A673 (cell line): ENCODE measurements at places on chromosomes 13 and 19. TPM values are rescaled to one million over a fixed set of nuclear protein-coding genes. Genes with fewer than 3 reads are reported as not detected.

Gene SELENOV
- not detected in 2 replicates for total RNA-seq

Gene URAD
- not detected in 2 replicates for total RNA-seq

Gene PRSS57
- not detected in 2 replicates for total RNA-seq

Gene FOSB
- total RNA-seq, result 1.0 and 1.9 TPM in 2 replicates

Gene GPC5
- total RNA-seq, result 0.21 TPM in 1 of 2 replicates, not detected in the other

Gene FPR1
- total RNA-seq, result not detected in 2 replicates

Gene C1QTNF9B
- not detected in 2 replicates for total RNA-seq

Gene GATAD2A
- total RNA-seq, result 202 and 218 TPM in 2 replicates

Gene ZFP28
- 7.4 and 8.6 TPM in 2 replicates for total RNA-seq

Gene FARP1
- total RNA-seq, result 177 and 181 TPM in 2 replicates

Gene DHDH
- total RNA-seq, result not detected in 2 replicates

Gene ERICH4
- total RNA-seq, result not detected in 2 replicates

Gene CADM4
- 28.7 and 35.2 TPM in 2 replicates for total RNA-seq

Gene GIPR
- total RNA-seq, result 0.45 and 1.0 TPM in 2 replicates

GRCh38 chr19:15265850-15266248 lies 33.6 kb upstream of the EPHX3 start:
- peak; percentile 37 for DNase-seq

DNA sequence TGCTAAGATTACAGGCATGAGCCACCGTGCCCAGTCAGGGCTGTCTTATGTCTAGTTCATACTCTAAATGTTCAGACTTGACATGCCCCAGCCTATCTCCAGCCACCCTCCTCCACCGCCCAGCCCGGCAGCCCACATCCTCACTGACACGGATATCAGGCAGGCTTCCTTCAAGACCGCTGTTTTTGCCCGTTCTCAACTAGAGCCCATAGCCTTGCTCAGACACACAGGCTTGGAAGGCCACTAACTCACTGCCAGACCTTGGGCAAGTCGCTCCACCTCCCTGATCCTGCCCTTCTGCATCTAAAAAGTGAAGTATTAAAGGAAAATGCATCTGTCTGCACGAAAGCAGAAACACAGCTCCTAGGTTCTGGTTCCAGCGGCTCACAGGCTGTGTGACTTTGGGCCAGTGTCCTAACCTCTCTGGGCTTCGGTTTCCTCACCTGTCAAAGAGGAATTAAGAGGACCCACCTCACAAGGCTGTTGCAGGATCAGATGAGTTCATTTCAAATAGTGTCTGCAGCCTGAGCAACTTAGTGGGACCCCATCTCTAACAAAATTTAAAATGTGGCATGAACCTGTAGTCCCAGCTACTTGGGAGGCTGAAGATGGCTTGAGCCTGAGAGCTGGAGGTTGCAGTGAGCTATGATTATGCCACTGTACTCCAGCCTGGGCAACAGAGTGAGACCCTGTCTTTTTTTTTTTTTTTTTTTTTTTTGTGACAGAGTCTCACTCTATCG lies 14.5 kb upstream of the CERS4 start:
- no peak for DNase-seq

- no peak for DNase-seq
Measured at GRCh38 chr13:22108283-22108942, 437.5 kb downstream of the FGF9 start.

GRCh38 chr13:91726671-91727070 lies 328.2 kb downstream of the GPC5 start:
- no peak for DNase-seq

- no peak for DNase-seq
Measured at GRCh38 chr13:73995736-73996135, 138.5 kb downstream of the KLF12 start.

DNA sequence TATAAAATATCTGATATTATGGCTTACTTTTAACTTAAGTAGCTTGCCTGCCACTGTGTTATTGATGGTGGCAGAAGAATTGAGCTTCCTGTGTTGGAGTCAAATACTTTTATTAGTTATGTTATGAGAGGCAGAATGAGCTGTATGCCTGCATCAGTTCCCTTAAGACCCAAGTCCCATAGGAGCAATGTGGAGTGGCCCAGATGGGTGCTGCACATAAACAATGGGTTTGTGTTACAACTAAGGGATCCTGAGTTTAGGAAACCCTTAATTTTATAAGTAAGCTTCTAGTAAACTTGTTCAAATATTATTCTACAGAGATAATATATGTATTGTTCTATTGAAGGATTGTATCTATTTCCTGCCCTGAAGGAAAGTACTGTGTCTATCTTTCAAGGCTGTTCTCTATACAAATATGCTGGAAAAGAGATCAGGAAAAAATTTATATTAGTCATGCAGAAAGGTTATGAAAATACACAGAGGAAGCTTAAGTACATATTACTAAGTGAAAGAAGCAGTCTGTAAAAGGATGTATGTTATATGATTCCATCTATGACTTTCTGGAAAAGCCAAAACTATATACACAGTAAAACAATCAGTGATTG lies 2018.0 kb upstream of the PCDH20 start:
- no peak for DNase-seq

GRCh38 chr13:30192320-30193093 lies 114.8 kb downstream of the KATNAL1 start:
- no peak for DNase-seq

GRCh38 chr19:54434873-54435214 lies 14.2 kb upstream of the LENG8 start:
- no peak for DNase-seq

- DNase-seq, result no peak
Measured at GRCh38 chr13:110364081-110364480, 57.0 kb downstream of the COL4A2 start.

GRCh38 chr13:38042771-38043170 lies 173.2 kb upstream of the TRPC4 start:
- DNase-seq, result peak; percentile 55

- no peak for DNase-seq
Measured at GRCh38 chr13:82713687-82714405, 1168.4 kb downstream of the SLITRK1 start.

DNA sequence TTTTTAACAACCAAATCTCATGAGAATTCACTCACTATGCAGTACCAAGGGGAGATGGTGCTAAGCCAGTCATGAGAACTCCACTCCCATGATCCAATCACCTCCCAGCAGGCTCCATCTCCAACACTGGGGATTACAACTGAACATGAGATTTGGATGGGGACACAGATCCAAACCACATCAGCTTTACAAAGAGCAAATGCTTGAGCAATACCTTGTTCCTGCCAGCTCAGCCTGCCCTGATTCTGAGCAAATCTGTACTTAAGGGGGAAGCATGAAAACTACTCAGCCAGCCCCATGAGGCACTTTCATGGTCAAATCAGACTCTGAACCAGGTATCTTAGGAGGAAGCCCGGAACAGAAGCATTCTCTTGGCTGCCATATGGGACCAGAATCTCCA lies 259.9 kb downstream of the TBC1D4 start:
- no peak for DNase-seq

- no peak for DNase-seq
Measured at GRCh38 chr19:53985863-53986262, 5.6 kb upstream of the CACNG6 start.

GRCh38 chr13:51618626-51619025 lies 34.4 kb downstream of the WDFY2 start:
- DNase-seq, result no peak

- DNase-seq, result no peak
Measured at GRCh38 chr19:49395581-49396407, 7.7 kb downstream of the KASH5 start.

GRCh38 chr13:97165502-97166425 lies 56.4 kb upstream of the MBNL2 start:
- no peak for DNase-seq

- no peak for DNase-seq
Measured at GRCh38 chr13:47299304-47299703, 402.5 kb upstream of the HTR2A start.

GRCh38 chr13:111020546-111020945 lies 94.6 kb upstream of the ARHGEF7 start:
- no peak for DNase-seq

GRCh38 chr19:10461047-10461949 lies 41.0 kb downstream of the PDE4A start:
- DNase-seq, result peak; percentile 65

GRCh38 chr19:5290336-5291262 lies 50.0 kb downstream of the PTPRS start:
- DNase-seq, result no peak
